ENCODE measurements at places on chromosomes 2 and 18. TPM values are rescaled to one million over a fixed set of nuclear protein-coding genes. Genes with fewer than 3 reads are reported as not detected.

The PDE11A gene
- 2.5 TPM for total RNA-seq

DNA sequence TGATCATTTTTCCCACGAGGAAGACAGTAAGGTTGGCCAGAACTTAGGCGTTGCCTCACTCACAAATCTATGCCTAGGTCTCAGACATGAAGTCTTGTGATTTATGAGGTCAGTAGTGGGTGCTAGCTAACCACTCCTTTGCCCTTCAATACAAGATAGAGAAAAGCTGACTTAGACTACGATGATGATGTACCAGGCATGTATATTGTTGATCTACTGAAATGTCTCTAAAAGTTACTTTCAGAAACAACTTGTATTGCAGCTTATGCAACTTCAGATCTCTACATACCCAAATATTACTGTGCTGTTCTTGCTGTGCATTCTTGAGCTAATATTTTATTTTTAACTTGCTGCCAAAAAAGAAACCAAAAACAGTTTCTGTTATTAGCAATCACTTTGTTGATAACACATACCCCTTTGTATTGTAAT is 30.6 kb downstream of the MAPRE2 start:
- DNase-seq, result no peak

- no peak for DNase-seq
These were observed 6.4 kb upstream of the IMP4 start for GRCh38 chr2:130336150-130336876.

- no peak for DNase-seq
These were observed 123.3 kb downstream of the PXDN start for GRCh38 chr2:1621041-1621440.

DNA sequence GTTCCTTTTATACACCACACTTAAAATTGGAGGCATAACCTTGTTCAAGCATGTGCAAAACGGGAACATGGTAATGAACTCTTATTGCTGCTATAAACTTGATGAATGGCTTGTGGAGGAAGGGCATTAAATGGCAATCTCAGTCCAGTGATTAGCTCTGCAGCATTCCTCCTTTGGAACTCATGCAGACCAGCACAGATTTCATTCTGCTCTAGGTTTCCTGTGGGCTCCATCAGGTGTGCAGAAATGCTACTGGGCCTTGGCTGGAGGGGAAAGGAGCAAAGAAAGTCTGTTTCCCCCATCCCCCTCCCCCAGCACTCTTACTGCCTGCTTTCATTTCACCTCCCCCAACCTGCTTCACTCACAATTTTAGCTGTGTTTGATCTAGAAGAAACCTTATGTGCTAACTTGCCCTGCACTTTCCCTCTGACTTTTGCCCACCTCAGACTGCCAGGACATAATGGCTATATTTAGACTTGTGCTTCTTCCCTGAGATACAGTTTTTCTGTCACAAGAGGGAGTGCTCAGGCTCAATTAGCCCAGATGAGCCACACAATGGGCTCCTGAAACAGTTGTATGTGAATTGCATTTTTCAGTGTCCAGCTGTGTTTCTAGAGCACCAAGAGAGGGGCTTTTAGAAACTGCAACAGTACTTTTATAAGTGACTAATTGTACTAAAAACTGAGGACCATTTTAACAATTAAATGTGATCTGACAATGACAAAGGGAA is 109.8 kb downstream of the FSHR start:
- no peak for DNase-seq
